ENCODE measurements at places on chromosomes 16 and 17.

DNA sequence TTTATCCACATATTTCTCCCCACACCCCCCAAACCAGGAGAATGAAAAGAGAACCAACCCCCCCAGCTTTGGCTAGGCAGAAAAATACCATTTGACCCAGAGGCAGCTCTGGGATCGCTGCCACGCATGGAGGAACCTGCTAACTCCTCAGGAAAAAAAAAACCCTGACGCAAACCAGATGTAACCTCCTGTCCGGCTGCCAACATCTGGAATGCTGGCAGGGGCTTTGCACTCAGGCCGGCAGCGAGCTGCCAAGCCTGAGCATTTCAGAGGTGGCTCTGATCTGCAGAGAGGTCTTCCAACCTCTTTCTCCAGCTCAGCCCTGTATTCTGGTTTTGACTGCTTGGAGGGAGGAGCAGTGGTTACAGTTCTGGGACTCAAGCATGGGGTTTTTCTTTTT, 8.2 kb downstream of the IGFBP4 start:
- DNase-seq, result no peak

GRCh38 chr17:48514477-48514876, 16.3 kb downstream of the HOXB1 start:
- no peak for DNase-seq

GRCh38 chr17:74296548-74296936, 22.5 kb downstream of the DNAI2 start:
- no peak for DNase-seq

DNA sequence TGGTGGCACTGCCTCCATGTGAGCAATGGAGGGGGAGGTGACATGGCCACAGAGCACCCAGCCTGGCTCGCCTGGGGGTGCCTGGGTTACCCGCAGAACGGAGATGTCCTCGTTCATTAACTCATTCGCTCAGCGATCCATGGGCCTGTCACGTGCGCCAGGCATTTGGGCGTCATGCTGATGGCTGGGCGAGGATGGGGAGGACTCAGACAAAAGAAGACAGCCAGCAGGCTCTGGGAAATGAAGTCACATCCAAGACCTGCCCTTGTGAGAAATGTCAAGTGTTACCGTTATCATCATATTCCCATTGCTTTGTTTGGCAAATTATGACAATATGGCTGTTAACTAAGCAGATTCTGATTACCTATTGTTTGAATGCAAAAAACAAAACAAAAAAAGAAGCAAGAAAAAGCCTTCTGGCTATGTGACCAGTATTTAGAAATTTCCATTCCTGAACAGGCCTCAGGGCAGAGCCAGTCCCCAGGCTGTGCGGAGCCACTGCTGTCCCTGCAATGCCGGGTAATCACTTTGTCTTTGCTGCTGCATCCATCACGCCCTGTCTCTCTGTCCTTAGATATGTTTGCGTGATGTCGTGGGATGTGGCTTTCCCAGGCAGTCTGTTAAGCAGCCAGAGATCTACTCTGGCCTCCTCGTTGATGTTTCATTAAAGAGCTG, 57.9 kb downstream of the CMIP start:
- no peak for DNase-seq

GRCh38 chr17:8359769-8360168, 16.7 kb downstream of the KRABD2 start:
- no peak for DNase-seq

DNA sequence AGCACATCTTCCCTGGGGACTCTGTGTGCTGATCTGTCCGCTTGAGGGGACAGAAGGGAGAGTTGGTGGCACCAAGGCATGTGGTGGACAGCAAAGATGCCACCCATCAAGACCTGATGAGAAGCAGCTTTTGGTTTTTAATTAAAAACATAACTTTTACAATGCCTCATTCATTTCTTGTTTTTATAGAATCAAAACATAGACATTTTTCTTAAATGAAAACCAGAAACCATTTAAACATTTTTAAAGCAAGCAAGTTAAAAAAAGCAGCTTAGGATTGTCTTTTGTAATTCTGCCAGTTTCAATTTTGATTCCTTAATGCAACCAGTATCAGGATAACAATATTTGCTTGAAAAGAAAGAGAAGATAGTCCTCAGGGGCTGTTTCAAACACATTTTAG, 123.7 kb upstream of the AXIN2 start:
- DNase-seq, result no peak

All from activated naive CD8-positive, alpha-beta T cell treated with anti-CD3 and anti-CD28 coated beads, Interleukin-2, amount 10 ng/mL, durations not matched to agents 7 days and 5 days (primary cell).